Mucosa of descending colon (tissue), 3 donors: ENCODE measurements at places on chromosomes 5 and 9. TPM values are rescaled to one million over a fixed set of nuclear protein-coding genes. Genes with fewer than 3 reads are reported as not detected.
A peak's percentile ranks its signal among the peaks of the same experiment; 100 is the strongest.

Gene DIRAS2
- 0.07 TPM for total RNA-seq

Gene MAMDC2
- 3.5 TPM for total RNA-seq

Gene PLEKHG4B
- total RNA-seq = 0.09 TPM

Gene INSL4
- not detected for total RNA-seq

Gene SERF1A
- 6.4 TPM for total RNA-seq

Gene DRD1
- total RNA-seq = not detected

Gene LCN15
- total RNA-seq = 3.7 TPM

Gene IFNA13
- not detected for total RNA-seq

Gene LCN10
- total RNA-seq = 0.12 TPM

DNA sequence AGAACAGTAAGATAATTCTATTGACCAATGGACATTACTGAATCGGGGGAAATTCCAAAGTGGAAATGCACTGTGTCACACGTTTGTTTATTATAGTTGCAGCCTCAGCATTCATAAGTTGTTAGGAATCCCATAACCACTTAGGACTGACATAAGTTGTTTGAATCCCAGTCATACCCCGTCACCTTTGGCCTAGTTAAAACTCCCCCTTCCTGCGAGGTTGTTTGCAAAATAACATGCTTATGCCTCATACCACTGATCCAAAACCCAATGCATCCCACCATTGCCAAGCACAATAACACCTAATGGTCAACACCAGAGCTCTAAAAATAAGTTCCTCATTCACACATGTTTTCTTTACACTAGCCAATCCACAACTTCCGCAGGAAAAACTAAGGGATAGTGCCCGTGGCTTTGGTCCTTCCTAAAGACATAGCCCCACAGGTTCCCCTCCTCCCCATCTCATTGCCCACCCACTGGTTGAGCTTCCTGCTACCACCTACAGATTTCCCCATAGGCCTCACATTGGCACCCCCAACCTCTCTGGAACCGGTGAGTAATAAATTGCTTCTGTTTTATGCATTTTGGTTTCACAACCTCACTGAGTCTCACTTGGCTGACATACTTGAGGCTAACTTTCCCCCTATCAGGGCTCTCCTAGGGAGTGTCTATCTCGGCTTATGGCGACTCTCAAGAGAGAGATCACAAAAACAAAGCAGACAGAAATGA is 42.3 kb upstream of the MUSK start:
- DNase-seq = no peak

DNA sequence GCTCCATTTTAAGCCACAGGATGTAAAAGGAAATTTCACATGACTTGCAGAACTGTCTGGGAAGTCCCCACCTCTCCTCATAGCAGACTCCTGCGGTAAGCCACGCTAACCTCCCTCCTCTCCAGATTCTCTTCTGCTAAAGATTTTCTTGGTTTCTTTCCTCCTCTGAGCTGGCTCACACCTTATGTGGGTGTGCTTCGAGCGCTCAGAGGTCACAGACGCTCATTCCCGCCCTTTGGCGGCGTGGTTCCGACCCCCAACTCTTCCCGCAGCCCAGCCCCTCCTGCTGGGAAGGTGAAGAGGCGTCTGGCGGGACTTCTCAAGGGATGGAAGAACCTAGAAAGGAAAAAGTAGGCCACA is 32.9 kb upstream of the CDK20 start:
- no peak for DNase-seq

DNA sequence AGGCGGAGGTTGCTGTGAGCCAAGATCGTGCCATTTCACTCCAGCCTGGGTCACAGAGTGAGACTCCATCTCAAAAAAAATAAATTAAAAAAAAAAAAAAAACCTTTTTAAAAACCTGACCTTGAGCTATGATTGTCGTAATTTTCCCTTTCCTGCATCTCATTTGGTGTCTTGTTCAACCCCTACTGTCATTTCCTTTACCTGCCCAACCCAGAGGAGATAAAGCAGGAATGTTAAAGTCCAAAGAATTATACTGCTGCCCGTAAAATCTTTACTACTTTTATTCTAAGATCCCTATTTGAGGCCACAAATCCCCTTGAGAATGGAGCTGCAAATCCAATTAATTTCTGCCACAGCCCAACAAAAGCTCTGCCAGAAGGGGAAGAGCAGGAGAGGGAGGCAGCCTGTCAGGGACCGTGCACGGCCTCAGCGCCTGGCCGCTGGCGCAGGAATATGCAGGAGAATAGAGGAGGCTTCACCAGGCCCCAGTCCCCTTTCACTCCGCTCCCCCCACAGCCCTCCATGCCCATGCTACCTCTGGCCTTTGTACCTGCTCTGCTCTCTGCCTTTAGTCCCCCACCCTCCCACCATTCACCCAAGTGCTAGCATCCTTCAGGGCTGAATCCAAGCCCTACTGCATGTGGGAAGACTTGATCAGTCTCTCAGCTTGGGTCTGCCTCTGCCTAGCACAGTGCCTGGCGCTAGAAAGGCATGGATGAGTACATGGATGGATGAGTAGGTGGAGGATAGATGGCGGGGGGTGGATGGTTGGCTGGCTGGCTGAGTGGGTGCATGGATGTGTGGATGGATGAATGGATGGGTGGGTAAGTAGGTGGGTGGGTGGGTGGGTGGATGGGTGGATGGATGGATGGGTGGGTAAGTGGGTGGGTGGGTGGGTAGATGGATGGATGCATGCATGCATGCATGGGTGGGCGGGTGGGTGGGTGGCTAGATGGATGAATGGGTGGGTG is 99.8 kb upstream of the SARDH start:
- DNase-seq = no peak

GRCh38 chr9:124340219-124341069 is 74.8 kb downstream of the PSMB7 start:
- DNase-seq = peak; percentile 19

GRCh38 chr9:93114984-93115335 is 18.9 kb downstream of the CARD19 start:
- no peak for DNase-seq

DNA sequence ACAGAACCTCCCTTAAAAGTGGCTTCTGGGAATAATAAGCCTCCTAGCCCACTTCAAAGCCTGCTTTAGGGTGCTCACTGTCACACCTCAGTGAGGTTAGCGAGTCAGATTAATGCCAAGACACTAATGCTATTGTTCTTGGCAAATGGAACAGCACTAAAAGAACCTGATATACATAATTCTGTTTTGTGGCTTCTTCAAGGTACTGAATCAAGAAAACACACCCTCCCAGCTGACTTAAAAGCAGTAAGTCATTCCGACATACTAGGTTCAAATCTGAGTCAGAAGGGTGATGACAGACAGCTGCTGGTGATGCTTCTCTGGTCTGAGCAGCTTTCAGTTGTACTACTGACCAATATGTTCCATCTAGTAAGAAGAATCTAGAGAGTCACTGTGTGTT is 121.6 kb downstream of the OXCT1 start:
- no peak for DNase-seq

DNA sequence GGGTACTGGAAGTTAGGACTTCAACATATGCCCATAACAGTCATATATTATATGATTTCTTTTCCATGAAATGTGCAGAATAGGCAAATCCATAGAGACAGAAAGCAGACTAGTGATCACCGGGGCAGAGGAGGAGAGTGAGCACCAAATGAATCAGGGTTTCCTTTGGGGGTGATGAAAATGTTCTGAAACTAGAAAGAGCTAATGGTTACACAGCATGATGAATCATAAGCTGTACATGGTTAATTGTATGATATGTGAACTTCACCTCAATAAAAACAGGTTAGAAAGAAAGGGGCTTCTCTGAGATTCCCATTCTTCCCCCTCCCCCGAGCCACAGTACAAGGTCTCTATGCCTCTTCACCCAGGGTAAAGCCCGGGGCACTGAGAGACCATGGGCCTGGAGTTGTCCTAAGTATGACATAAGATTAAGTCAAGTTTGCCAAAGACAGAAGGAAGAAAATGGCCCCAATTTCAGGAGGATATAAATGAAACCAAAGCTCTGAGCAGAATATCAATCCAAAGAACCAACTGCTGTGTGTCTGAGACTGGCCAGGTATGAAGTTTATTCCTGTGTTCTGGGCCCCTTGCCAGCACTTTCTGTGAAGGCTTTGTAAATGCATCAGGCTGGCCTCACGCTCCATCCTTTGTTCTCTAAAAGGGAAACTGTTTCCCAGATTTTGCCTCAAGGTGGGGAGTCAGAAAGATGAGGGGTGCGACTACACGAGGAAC is 243.8 kb downstream of the CDK5RAP2 start:
- DNase-seq = no peak

GRCh38 chr5:172953776-172954675 is 5.2 kb upstream of the RPL26L1 start:
- DNase-seq = no peak

GRCh38 chr5:132557478-132558172 is 848 bp downstream of the RAD50 start:
- peak; percentile 82 for DNase-seq

- peak; percentile 7 for DNase-seq
Observed at GRCh38 chr9:134936346-134937163, 18.8 kb upstream of the FCN1 start.

DNA sequence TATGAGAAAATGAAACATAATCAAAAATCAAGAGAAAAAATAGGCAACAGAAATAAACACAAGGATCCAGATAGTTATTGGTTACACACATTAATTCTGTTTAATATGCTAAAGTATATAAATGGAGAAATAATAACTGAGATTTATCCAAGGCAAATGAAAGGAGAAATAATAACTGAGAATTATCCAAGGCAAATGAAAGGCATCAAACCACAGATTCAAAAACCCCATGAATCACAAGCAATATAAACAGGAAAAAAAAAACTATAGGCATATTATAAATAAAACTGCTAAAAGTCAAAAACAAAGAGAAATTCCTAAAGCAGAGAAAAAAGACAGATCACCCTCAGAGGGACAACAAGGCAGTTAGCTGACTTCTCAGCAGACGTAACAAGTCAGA is 10.9 kb downstream of the DUSP1 start:
- no peak for DNase-seq

GRCh38 chr9:131060900-131061630 is 35.3 kb upstream of the AIF1L start:
- no peak for DNase-seq

DNA sequence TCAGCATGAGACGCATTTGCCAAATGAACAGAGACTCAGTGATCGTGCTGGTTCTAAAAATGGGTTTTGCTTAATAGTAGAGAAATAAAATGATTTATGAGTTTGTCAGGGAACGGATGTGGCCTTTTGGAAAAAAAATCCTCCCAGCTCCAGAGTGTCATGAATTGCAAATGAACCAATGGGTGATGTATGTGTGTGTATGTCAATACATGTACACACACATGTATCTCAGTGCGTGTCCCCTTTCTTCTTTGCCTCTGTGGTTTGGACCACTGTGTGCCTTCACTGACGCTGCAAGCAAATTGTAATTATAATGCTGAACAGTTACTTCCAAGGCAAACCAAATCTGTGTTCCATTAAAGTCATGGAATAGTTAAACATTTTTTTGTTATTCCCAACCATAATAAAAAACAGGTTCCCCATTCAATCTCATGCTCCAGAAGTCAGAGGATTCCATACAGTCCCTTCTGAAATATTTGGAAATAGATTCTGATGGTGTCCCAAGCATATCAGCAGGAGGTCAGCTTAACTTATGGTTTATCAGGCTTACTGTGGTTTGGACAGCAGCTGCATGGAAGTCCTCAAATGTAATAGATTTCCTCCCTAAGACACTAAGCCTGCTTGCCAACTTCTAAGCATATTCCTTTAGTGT is 630.5 kb downstream of the ACTL7B start:
- no peak for DNase-seq

DNA sequence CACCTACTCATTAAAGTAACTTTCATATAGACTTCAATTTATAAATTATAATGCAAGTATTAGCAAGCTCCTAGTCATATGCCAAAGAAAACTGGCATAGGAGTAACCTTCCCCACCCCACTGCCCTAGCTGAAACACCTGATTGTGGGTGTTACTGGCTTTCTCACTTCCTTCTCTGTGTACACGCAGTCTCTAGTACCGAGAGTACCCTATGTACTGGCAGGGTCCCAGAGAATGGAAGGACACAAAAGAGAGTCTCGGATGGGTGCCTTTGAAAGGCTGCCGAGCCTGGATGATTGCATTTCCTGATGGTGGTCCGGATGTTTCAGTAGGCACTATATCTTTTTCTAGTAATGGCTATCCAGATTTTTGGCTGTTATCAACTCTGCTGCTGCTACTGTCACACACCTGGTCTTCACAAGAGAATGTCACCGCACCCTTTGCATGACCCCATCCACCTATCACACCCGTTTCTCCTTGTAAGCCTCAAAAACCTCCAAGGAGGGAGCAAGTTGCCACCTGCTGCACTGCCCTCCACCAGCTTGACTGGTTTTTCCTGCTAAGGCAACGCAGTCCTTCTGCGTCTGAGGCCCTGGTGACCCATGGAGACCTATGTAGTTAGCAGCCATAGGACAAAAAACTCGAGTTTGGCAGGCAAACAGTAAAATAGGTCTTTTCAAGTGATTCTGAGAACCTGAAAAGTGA is 53.8 kb upstream of the CLINT1 start:
- DNase-seq = peak; percentile 67

DNA sequence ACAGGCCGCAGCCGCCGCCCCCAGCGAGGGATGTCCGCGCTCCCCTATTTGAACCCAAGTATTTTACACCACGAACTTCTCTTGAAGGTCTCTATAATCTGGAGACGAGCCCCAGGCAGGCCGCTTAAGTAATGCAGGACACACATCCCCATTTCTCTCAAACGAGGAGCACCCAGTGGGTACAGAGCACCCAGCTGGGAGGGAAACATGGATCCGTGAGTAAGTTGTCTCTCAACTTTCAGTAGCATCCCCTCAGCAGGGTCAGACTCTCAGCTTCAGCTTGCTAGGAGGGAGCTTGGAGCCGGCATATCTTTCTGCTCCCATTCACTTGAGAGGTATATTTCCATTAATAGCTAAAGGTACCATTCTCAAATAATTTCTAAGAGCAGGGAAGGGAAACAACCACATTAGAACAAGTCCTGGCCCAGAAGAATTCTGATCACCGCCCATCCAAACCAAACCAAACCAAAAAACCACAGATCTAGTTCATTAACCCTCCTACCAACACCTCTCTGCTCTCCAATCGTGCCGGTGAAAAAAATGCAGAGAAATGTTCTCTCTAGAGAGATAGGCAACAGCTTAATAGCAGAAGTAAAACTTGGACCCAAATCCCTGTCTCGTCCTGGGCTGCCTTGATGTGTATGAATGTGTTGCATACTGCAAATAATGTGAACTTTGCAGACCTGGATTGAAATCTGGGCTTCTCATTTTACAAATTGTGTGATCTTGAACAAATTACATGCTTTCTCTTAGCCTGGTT is 910 bp downstream of the TDRD7 start:
- no peak for DNase-seq

- no peak for DNase-seq
Observed at GRCh38 chr9:5191985-5192384, 6.5 kb upstream of the INSL6 start.

GRCh38 chr5:56751572-56752313 is 63.6 kb upstream of the MAP3K1 start:
- DNase-seq = no peak
